ENCODE measurements at places on chromosomes 1 and 21.
A peak's percentile ranks its signal among the peaks of the same experiment; 100 is the strongest.

DNA sequence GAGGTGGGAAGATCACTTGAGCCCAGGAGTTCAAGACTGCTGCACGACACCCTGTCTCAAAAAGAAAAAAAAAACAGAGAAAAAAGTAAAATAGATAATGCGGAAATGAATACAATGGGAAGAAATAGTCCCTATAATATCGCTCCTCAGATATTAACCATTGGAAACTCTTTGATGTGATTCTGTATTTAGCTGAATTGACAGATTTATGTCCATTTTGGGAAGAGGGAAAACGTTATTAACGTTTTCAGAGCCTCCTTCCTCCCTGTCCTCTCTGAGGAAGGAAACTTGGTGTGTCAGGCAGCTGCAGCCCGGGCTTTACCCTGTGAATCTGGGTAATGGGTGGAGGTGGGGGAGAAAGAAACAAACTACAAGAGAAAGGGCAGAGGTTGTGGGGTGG lies 61.6 kb upstream of the ECE1 start:
- no peak for DNase-seq

DNA sequence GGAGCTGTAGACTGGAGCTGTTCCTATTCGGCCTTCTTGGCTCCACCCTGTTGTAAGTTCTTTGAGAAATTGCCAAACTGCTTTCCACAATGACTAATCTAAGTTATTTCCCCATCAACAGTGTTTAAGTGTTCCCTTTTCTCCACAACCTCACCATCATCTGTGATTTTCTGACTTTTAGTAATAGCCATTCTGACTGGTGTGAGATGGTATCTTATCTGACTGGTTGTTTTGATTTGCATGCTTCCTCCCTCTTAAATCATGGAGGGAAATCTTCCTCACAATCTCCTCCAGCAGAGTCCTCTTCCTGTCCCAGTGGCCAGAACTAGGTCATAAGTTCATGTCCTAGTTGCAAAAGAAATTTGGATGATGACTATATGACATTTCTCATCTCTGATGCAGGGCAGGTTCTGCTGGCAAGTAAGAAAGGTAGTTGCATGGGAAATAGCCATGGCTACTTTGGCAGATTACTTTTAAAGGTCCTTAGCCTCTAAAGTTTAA lies 294.0 kb downstream of the LRRC40 start:
- no peak for DNase-seq

DNA sequence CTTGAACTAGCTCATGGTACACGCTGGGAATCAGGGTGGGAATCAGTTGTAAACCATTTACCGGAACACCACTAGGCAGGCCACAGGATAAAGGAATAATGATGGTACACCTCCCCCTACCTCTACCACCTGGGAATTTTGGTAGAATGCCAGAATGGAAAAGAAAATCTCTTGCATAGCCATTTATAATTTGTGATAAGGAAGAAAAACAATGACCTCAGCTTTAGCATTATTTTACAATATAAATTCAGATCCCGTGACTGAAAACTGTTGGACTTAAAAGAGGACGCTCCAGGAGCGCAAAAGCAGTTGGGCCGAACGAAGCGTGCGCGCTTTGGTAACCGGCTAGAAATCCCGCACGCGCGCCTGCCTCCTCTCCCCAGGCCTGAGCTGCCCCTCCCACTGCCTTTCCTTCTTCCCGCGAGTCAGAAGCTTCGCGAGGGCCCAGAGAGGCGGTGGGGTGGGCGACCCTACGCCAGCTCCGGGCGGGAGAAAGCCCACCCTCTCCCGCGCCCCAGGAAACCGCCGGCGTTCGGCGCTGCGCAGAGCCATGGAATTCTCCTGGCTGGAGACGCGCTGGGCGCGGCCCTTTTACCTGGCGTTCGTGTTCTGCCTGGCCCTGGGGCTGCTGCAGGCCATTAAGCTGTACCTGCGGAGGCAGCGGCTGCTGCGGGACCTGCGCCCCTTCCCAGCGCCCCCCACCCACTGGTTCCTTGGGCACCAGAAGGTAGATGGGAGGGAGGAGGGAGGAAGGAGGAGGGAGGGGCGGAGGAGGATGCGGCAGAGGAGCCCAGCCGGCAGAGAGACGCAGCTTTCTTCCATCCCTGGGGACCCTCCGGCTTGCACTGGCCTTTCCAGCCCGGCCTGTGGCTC lies at the start of gene CYP4X1:
Gene CYP4X1, plus strand, starts transcription at position 402 of the 873 bp plus-strand sequence. Its CDS starts 149 bp downstream, at position 551.
- DNase-seq: no peak

DNA sequence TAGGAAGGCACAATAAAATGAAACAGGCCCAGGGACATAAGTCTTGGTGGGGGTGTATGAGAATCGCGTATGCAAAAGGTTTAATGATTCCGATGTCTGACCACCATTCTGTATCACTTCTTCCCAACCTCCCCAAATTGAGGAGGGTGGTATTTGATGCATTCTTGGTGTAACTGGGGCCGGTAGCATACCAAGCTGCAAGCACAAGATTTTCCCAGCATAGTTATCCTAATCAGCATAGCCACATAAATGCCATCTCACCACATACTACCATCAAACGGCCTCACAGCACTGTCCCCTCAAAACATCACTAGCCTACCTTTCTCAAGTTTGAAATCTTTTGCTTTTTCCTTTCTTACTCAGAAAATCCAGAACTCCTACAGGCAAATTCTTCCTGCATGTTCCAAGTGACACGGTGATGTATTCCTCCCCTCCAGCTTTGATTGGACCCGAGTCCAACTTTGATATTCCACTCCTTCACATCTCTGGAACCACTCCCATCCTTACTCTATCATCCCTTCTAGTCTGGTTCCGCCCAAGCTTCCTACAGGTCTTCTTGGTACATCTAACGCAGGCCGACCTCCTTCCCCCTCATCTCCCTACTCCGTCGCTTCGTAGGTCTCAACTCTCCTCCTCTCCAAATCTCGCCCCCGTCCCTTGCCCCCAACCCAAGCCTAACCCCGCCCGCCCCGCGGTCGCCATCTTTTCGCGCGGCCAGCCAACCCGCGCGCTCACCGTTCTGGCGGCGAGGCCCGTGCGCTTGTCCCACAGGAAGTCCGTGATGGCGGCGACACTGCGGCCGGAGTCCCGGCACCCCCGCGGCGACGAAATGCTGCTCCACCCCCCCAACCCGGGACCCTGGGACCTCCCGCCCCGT lies 600 bp downstream of the CLK2 start:
- no peak for DNase-seq

GRCh38 chr1:94120570-94120901 lies 412 bp downstream of the ABCA4 start:
- DNase-seq: no peak

- DNase-seq: no peak
Measured at GRCh38 chr1:180185971-180186645, 31.4 kb downstream of the QSOX1 start.

DNA sequence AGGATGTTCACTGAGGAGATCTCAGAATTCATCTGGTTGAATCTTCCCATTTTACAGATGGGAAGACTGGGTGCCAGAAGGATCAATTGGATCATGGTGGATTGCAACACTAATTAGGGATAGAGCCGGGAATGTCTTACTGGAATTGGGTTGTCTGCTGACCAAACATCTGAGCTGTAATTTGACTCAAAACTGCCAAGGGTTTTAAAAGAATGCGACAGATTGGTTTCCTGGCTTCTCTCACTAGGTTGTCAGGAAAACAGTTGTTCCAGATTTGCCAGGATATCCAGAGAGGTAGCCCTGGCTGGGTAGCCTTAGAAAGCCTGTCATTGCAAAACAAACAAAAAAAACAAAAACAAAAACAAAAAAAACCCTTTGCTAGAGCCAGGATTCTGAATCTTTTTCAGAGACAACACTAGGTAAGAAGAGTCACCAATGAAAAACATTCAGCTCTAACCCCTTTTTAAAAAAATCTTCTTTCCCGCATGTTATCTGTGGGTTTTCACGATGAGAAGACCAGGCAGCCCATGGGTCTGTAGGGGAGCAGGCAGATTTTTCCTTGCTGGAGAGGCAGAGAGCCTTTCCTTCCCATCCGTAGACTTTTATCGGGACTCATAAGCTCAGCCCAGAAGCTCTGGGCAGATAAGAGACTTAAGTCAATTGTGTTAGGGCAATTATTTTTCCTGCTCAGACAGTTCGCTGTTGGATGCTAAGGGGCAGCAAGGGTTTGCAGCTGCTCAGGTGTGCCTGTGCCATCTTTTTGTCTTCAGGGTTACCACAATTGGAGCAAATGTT lies 418.9 kb downstream of the PRDM2 start:
- DNase-seq: no peak

GRCh38 chr21:36654796-36655325 lies 44.1 kb upstream of the SIM2 start:
- no peak for DNase-seq

DNA sequence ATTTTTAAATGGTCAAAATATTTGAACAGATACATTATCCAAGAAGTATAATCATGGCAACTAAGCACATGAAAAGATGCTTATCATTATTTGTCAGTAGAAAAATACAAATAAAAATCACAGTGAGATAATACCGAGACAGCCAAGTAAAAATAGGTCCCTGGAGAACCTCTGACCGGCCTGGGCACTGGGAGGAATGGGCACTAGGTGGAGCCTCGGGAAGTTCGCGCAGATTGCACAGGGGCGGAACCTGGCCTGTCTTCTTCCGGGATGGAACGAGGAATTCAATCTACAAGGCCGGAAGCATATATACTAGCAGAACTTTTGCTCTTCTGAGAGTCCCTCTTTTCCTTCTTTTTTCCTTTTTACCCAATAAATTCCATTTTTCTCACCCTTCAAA lies 148.5 kb upstream of the CHRM3 start:
- no peak for DNase-seq

- no peak for DNase-seq
Measured at GRCh38 chr1:27220096-27220495, 14.3 kb upstream of the WDTC1 start.

DNA sequence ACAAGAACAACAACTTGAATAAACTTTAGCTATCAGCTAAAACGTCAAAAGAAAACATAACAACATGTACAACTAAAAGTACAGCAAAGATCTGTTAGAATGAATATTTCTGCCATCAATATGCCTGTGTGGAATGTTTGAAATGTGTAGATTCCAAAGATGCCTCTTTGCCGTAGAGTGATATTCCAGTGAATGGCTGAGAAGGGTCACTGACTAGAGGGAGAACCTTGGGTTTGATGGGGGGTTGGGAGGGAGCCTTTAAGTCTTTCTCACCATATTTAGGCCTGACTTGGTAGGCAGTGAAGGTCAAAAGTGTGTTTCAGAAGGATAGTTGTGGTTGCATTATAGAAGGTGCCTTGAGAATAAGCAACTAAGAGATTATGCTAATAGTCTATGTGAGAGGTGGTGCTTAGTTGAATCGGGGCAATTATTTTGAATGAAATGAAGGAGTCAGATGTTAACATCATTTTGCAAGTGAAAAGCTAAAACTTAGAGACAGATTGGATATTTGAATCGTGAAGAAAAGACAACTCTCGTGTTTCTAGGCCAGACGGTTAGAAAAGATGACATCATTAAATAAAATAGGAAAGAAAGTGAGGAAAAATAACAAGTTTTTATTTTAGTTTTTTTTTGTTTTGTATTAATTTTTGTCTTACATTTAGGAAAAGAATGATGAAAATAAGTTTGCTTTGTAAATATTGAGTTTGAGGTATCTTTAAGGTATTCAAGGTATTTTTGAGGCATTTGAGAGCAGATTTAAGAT lies 53.8 kb downstream of the PLA2G4A start:
- DNase-seq: no peak

DNA sequence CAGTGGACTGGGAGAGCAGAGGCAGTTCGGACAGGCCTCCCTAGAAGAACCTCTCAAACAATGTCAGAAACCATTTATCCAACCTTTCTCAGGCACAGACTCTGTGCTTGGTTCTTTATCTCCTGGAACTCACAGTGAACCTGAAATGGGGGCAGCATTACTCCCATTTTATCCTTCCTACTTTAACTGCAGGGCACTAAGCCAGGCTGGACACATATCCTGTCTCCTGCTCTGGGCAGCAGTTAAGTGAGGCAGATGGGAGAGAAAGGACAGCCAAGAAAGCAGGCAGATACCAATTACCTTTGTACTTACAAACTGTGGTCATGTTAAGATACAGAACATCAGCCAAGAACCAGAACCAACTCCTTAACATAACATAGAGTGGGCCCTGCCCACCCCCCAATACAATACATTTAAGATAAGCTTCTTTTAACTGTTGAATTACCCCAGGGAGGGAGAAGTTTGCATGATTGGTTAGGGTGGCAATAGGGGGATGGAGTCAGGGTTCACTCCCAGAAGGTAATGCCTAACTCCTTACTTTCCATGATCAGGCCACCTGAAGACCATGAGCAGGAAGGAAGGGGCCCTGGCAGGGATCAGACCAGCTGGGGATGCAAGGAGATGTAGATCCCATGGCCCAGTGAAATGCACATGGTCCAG lies 10.9 kb downstream of the KDF1 start:
- no peak for DNase-seq

GRCh38 chr1:83511146-83511726 lies 487.7 kb downstream of the TTLL7 start:
- no peak for DNase-seq

DNA sequence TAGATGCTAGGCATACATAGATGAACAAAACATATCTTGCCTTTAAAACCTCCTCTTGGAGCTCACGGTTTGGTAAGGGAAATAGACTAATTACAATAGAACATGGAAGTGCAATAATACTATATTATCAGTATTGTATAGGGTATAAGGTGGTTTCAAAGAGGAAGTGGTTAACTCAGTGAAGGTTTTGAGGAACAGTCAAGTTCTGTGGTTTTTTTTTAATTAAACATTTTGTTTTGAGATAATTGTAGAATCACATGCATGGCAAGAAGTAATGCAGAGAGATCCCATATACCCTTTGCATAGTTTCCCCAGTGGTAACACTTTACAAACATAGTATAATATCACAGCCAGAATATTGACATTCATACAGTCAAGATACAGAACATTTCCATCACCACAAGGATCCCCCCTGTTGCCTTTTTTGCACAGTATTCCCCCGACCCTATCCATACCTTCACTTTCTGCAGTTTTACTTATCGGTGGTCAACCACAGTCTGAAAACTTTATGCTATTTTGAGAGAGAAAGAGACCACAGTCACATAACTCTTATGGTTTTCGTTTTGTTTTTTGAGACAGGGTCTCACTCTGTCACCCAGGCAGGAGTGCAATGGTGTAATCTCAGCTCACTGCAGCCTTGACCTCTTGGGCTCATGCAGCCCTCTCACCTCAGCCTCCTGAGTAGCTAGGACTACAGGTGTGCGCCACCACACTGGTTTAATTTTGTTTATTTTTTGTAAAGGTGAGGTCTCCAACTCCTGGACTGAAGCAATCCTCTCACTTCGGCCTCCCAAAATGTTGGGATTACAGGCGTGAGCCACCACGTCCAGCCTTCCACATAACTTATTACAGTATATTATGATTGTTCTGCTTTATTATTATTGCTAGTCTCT lies 60.5 kb upstream of the KIAA1614 start:
- peak; percentile 13 for DNase-seq

DNA sequence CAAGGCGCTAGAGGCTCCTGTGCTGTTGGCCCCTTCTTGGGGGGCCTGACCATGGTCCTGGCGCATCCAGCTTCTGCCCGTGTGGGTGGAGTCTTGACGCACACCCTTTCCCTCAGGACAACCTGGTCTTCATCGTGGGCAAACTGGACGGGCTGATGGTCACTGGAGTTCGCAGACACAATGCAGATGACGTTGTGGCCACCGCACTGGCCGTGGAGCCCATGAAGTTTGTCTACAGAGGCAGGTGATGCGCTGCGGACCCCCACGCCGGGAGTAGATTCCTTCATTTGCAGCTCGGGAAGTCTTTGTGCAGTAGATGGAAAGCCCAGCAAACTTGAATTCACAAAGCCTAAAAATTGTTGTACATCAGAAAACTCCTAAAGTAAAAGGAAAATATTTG lies 58.1 kb downstream of the S100B start:
- DNase-seq: no peak

GRCh38 chr1:182795563-182796228 lies 6.1 kb downstream of the NPL start:
- peak; percentile 47 for DNase-seq

- DNase-seq: no peak
Measured at GRCh38 chr1:60428127-60428526, 354.6 kb upstream of the C1orf87 start.
